ENCODE measurements at places on chromosomes 13 and 19. TPM values are rescaled to one million over a fixed set of nuclear protein-coding genes. Genes with fewer than 3 reads are reported as not detected.

Gene SIAH3
- 0.04 TPM for total RNA-seq

DNA sequence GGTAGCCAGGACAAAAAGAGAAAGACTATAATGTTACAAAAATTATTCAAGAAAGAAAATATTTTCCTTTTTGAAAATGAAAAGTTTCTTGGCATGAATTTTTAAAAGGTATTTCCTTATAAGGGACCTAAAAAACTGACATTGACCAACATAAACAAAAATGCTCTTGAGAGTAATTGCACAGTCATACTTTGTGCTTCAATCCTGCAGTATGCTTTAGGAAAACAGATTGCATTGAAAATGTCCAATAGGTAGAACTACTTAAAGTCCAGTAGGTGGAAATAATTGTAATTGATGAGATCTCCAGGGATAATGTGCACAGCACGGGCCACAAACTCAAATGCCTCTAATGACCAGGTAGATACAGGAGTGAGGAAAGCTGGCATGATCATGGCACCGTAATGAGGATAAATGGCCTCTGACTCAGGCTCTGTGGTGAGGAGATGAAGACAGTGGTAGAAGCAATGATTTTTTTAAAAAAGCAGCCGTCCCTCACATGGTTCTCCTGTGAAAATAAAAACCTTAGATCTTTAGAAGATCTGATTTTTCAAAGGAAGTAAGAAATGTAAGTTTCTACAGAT lies 278.0 kb downstream of the ITGBL1 start:
- no peak for ATAC-seq

Gene LIPE
- total RNA-seq = 10.8 TPM

GRCh38 chr13:40619479-40619814 lies 47.0 kb downstream of the FOXO1 start:
- ATAC-seq = no peak

Gene MCOLN1
- 9.2 TPM for total RNA-seq

GRCh38 chr13:35886332-35887114 lies 244.7 kb downstream of the DCLK1 start:
- no peak for ATAC-seq

Gene APLP1
- total RNA-seq = 0.84 TPM

Gene TYROBP
- 4.1 TPM for total RNA-seq

DNA sequence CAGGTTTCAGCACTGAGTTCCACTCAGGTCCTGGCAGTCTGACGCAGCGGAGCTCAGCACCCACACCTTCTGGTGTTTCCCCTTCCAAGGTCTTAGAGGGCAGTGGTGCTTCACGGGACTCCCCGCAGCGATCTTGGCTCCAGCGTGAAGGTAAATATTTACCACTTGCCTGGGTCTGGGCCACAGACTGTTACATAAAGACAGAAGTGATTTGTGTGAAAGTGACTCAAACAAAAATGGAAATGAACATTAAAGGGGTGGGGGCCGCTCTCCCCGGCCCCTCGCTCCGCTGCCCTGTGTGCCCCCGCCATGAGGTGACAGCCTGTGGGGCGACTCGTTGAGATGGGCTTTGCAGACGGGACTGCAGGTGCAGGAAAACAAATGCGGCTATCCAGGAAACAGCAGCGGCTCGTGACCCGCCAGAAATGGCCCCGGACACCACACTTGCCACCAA lies 55.0 kb downstream of the GGACT start:
- ATAC-seq = no peak

Gene GAPDHS
- not detected for total RNA-seq

GRCh38 chr13:56189439-56189838 lies 951.3 kb upstream of the PRR20A start:
- ATAC-seq = no peak

DNA sequence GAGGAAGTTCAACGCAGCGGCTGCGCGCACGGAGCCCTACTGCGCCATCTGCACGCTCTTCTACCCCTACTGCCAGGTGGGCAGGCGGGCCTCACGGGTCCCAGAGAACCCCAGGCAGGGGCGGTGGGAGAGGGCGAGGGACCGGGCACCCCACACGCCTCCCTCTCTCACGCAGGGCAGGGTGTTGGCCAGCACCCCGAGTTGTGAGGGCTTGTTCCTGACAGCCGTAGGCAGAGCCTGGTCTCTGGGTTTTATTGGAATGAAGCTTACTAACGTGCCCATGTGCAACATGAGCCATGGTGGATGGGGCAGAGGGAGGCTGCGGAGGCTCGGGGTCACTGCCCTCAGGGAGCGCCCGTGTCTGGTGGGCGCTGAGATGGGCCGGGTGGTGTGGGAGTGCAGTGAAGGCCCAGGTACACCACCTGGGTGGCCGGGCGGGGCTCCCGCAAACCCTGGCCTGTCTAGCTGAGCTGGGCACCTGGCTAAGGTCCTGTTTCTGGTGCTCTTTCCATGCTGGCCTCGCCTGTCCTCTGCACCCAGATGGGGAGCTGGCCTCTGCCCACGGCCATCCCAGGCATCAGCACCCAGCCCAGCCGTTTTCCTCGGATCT lies 165.2 kb downstream of the KDM4B start:
- ATAC-seq = no peak

DNA sequence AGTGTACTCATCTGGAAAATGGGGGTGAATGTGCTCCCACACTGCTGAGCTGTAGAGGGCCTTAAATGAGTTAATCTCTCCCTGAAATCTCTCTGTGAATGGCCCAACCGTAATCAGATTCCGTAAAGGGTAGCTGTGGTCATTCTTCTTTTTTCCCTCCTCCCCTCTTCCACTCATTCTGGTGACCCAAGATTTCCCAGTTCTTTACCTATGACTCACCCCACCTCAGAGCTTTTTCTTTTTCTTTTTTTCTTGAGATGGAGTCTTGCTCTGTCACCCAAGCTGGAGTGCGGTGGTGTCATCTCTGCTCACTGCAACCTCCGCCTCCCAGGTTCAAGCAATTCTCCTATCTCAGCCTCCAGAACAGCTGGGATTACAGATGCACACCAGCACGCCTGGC lies 33.3 kb upstream of the MUC16 start:
- no peak for ATAC-seq

Measured in esophagus mucosa (tissue), 1 donor.